ENCODE measurements at places on chromosomes 6 and 20.

DNA sequence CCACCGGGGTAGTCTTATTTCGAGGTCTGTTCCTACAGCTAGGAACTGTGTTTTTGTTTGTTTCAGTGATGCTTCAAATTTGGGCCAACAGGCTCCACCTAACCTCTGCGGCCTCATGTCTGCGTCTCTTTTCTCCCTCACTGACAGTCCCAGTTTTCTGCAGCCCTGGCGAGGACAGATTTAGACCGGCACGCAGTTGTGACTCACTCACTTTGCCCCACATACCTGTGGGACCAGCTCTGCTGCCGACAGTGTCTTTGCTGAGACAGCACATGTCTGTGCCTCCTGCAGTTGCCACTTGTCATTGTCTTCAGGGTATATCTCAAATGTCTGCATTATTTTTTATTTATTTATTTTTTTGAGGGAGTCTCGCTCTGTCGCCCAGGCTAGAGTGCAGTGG, 29.2 kb downstream of the OSBPL2 start:
- DNase-seq, result no peak

DNA sequence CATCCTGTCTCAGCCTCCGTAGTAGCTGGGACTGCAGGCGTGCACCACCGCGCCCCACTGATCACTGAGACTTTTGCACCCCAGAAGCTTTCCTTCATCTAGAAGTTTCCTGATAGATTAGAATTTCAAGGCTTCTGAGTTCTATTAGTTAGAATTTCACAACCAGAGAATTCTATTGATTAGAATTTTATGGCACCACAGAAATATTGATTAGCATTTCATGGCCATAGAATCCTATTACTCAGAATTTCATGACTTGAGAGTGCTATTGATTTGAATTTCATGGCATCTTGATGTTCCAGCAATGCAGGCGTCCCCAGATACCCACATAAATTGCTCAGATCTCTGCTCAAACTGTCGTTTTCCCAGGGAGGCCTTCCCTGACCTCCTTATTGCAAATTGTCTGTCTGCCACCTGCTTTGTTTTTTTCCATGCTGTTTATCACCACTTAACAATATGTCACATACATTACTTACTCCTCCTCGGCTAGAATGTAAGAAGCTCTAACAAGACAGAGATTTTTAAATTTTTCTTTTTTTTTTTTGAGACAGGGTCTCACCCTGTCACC, 16.9 kb upstream of the CBFA2T2 start:
- no peak for DNase-seq

- peak; percentile 45 for DNase-seq
Measured at GRCh38 chr6:43455531-43456428, at the start of gene DLK2. TSS of gene DLK2 (minus strand) at chr6:43455548. CDS start at chr6:43454825, 723 bp downstream.

- no peak for DNase-seq
Measured at GRCh38 chr6:54282186-54282585, 26.1 kb upstream of the TINAG start.

DNA sequence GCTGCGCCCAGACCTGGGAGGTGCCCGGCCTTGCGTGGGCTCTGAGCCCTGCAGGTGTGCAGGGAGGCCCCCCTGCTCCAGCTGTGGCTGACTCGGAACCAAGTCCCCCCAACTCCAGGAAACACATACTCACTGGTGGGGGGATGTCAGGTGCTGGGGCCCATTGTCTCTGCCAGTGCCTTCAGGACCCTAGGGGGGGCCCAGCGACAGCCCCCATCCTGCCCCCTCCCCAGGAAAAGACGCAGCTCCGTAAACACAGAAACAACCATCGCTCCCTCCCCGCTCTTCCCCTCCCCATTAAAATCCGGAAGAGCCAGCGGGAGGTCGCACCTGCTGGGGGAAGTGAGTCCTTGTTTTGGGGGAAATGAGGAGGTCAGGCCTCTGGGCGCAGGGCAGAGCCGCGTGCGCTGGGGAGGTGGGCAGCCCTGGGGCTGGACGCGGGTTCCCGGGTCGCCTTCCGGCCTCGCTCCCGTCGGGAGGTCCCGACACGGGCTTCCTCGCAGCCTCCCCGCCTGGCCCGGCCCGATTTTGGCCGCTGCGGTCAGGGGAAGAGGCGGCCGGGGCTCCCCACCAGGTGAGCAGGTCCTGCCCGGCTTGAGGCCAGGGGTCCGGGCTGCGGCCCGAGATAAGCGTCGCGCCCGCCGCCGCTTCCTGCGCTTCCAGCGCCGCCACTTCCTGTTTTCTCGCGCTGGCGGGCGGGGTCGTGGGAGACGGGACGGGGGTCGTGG, 6.2 kb downstream of the C20orf204 start:
- no peak for DNase-seq

GRCh38 chr6:14283600-14284235, 166.1 kb downstream of the CD83 start:
- no peak for DNase-seq

- no peak for DNase-seq
Measured at GRCh38 chr6:79635232-79635543, 4.1 kb downstream of the SH3BGRL2 start.

- DNase-seq, result no peak
Measured at GRCh38 chr6:77180326-77180725, 283.0 kb downstream of the HTR1B start.

DNA sequence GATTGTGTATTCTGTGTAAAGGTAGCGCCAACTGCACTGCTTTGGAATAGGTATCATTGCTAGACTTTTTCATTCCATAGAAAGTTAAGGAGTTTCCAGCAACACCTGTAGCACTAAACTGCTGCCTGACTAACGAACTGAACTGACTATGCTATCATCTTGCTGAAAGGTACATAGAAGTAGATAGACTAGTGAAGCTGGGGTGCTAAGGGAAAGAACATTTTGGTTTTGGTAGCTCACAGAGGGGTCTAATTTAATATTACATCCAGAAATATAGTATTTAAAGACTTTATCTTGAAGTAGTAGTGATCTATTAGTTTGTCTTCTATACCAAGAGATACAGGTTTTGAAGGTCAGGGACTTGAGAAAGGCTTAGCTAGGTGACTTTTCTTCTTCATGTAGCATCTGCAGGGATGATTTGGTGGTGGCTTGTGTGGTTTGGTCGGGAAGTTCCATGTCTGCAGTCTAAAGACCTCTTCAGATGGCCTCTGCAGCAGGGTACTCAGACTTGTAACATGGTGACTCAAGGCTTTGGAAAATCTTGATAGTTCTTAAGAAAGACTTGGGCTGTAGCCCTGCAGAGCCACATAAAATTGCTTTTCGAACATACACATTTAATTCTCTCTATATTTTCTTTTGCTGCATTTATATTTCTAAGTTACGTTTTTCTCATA, 10.2 kb downstream of the SENP6 start:
- DNase-seq, result no peak

GRCh38 chr6:24492475-24492874, 2.3 kb upstream of the ALDH5A1 start:
- DNase-seq, result no peak

GRCh38 chr6:33114406-33114805, 38.6 kb downstream of the HLA-DPB1 start:
- no peak for DNase-seq

- DNase-seq, result no peak
Measured at GRCh38 chr6:131733376-131734016, 22.7 kb upstream of the CTAGE9 start.

- DNase-seq, result no peak
Measured at GRCh38 chr6:52493669-52494068, 73.5 kb downstream of the EFHC1 start.

DNA sequence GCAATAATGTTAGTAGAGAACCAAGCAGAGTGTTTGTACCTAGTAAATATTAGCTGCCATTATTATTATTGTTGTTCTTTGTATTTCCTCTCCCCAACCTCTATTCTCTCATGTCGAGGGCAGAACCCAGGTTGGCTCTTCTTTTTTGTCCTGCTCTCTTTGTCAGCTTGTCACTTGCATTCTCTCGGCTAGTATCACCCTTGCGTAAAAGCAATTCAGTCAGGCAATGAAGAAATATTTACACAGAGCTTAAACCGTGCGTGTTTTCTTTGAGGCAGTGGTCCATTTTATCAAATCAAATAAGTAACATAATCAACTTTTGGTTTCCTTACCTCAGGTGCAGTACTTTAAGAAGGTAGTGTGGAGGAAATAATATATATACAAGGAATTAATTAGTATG, 83.9 kb downstream of the TULP4 start:
- no peak for DNase-seq

- no peak for DNase-seq
Measured at GRCh38 chr6:32224696-32225095, 829 bp upstream of the NOTCH4 start.

- DNase-seq, result no peak
Measured at GRCh38 chr6:4649728-4650127, 126.5 kb upstream of the CDYL start.

DNA sequence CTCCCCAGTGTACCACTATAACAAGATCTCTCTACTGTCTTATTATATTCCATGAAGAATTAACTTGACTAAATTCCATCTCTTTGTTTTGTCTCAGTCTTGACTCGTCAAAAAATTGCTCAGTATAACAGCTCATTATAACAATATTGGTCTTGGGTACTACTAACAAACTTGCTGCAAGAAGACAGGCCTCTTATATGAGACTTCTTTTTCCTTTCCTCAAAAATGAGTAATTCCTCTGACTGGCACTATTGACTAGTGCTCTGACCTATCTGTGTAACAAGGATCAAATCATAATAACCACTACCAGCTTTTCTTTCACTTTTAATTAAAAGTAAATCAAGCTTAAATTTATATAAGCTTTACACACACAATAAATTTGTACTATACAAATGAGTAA, 91.3 kb upstream of the THEMIS start:
- no peak for DNase-seq

DNA sequence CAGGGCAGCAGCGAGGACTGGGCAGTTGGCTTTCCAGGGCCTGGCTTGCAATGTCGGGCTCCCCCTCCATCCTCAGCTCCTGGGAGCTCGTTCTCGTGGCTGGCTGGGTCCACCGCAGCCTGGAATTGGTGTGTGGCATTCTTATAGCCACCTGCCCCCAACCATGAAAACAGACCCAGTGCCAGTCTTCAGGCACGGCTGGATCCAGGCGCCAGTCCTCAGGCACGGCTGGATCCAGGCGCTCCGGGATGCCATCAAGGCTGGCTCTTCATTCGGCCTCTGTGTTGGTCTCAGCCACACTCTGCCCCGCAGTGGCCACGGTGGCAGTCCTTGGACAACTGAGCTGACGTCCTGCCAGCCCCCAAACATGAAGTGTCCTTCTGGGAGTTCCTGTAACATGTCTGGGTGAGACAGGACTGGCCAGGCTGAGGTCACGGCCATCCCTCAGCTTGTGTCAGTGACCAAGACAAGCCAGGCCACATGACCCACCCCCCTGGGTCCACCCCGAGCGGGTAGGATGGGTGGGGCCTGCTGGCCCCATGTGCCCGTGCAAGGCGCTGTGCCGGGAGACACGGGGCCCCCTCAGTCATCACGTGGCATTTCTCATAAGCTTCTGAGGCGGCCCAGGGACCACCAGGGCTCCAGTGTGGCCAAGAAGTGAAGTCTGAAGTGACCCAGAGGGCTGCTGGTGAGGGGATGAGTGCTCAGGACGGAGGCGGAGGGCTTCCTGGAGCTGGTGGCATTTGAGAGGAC, 99.0 kb downstream of the TAF4 start:
- DNase-seq, result no peak

DNA sequence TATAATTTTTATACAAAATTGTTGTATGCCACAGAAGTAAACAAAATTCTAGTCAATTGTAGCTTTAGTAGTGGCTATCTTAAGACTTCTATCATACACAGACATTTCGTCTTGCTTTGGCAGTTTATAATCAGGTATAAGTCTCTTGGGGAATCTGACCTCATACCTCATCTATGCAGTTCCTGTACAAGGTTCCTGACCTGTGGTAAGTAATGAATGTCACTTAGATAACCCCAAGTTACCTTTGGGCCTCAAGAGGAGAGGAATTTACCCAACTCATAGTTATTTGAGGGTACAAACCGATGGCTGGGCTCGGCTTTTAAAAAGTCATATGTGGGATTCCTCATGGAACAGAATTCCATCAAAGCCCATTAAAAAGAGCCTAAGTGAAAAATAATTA, 58.8 kb upstream of the UNC93A start:
- no peak for DNase-seq

DNA sequence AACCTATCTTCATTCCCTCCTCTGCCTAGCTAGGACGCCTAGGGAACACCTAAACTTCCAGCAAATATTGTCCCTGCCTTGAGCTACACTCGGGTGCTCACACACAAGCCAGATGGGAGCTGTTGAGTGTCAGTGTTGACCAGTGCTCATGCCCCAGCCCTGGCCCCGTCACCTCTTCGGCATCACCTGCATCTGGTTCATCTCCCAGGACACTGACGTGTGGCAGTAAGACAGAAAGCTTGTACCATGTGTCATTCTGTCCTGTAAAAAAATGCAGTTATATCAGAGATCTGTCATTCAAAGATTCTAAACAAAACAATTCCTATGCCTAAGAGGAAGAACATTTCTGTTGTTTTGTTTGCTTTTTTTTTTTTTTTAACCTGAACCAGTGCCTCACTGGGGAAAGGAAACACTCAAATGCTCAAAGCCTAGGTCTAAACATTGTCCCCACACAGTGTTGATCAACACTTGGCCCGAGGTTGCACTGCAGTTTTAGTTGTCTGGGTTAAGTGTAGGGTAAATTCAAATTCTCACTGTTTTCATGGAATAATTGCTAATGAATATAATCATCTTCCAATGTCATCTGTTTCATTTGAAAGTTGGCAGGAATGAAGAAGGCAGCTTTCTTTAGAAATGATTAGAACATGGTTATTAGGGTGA, 102.7 kb upstream of the SASH1 start:
- DNase-seq, result no peak

DNA sequence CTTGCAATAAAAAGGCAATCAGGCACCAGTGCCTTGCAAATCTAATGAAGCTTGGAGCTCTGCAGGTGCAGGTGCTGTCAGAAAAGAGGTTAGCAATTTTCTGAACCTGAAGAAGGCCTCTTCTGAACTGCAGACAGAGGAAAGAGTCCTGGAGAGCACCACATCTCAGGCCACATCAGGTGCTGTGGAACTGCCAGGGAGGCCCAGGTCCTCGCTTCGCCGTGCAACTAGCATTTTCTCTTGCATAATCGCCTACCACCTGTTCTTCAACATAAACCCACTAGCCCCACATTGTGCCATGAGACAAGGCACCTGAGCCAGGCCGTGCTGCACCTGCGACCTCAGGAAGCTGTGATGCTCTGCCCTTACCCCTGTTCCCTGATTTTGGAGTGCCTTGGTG, 187.6 kb downstream of the DTNBP1 start:
- no peak for DNase-seq

- DNase-seq, result no peak
Measured at GRCh38 chr20:34996243-34997028, 40.8 kb downstream of the MYH7B start.

DNA sequence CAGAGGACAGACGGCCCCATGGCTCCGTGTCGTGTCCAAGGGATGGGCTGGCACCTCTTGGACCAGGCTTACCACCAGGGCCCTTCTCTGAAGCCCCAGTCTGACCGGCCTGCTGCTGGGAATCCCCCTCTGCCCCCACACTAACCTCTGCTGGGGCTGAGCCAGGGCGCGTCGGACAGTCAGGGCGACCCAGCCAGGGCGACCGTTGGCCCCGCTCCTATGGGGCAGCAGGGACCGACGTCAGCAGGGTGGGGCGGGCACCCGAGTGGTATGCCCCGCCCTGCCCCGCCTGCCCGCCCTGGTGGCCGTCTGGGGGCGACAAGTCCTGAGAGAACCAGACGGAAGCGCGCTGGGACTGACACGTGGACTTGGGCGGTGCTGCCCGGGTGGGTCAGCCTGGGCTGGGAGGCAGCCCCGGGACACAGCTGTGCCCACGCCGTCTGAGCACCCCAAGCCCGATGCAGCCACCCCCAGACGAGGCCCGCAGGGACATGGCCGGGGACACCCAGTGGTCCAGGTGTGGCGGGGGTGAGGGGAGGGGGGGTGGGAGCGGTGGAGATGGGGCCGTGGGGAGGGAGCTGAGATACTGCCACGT, at the start of gene SLC17A9:
TSS of gene SLC17A9 (plus strand) at position 337 of the 595 bp plus-strand sequence. CDS start at position 459, 122 bp downstream.
- no peak for DNase-seq
